ENCODE measurements at places on chromosomes 12 and 14.

- no peaks in the 10 kb centered on the region for H3K36me3 ChIP-seq
- no peaks in the 10 kb centered on the region for H3K4me1 ChIP-seq
- DNase-seq: no peak
- peaks cover 6% of the 10 kb centered on the region for H3K27me3 ChIP-seq
- H3K4me3 ChIP-seq: no peak overlapping the region
- no peak overlapping the region for H3K27ac ChIP-seq
Observed at GRCh38 chr12:58285551-58285950, 344.2 kb downstream of the ATP23 start.

- no peak overlapping the region for H3K4me3 ChIP-seq
- DNase-seq: no peak
- no peaks in the 10 kb centered on the region for H3K27me3 ChIP-seq
- H3K4me1 ChIP-seq: peaks cover 9% of the 10 kb centered on the region
- no peaks in the 10 kb centered on the region for H3K36me3 ChIP-seq
- no peak overlapping the region for H3K27ac ChIP-seq
Observed at GRCh38 chr14:55436931-55437330, 3.5 kb downstream of the TBPL2 start.

- no peak for DNase-seq
- H3K36me3 ChIP-seq: no peaks in the 10 kb centered on the region
- no peaks in the 10 kb centered on the region for H3K4me1 ChIP-seq
- H3K4me3 ChIP-seq: no peak overlapping the region
- H3K27ac ChIP-seq: no peak overlapping the region
Observed at GRCh38 chr12:8629486-8630033, 16.9 kb upstream of the AICDA start.

- H3K27me3 ChIP-seq: no peaks in the 10 kb centered on the region
- H3K4me1 ChIP-seq: peaks cover 4% of the 10 kb centered on the region
- peaks cover 4% of the 10 kb centered on the region for H3K36me3 ChIP-seq
- no peak for DNase-seq
- H3K4me3 ChIP-seq: no peak overlapping the region
- H3K27ac ChIP-seq: no peak overlapping the region
Observed at GRCh38 chr12:45336331-45336730, 120.4 kb downstream of the ANO6 start.

- H3K27ac ChIP-seq: no peak overlapping the region
- H3K4me3 ChIP-seq: no peak overlapping the region
- H3K36me3 ChIP-seq: no peaks in the 10 kb centered on the region
- peaks cover 22% of the 10 kb centered on the region for H3K27me3 ChIP-seq
- no peaks in the 10 kb centered on the region for H3K4me1 ChIP-seq
Observed at GRCh38 chr12:97134495-97134894, 227.4 kb downstream of the NEDD1 start.

DNA sequence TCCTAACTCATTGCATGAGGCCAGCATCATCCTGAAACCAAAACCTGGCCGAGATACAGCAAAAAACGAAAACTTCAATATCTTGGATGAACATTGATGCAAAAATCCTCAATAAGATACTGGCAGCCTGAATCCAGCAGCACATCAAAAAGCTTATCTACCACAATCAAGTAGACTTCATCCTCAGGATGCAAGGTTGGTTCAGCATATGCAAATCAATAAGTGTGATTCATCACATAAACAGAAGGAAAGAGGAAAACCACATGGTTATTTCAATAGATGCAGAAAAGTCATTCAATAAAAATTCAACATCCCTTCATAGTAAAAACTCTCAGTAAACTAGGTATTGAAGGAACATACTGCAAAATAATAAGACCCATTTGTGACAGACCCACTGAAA is 56.5 kb upstream of the PPFIA2 start:
- H3K4me1 ChIP-seq: peaks cover 9% of the 10 kb centered on the region
- H3K27me3 ChIP-seq: no peaks in the 10 kb centered on the region
- H3K27ac ChIP-seq: no peak overlapping the region
- no peaks in the 10 kb centered on the region for H3K36me3 ChIP-seq

GRCh38 chr14:24894583-24895242 is 155.2 kb downstream of the STXBP6 start:
- H3K4me1 ChIP-seq: no peaks in the 10 kb centered on the region
- peaks cover 35% of the 10 kb centered on the region for H3K27me3 ChIP-seq
- no peak overlapping the region for H3K27ac ChIP-seq
- no peak for DNase-seq

DNA sequence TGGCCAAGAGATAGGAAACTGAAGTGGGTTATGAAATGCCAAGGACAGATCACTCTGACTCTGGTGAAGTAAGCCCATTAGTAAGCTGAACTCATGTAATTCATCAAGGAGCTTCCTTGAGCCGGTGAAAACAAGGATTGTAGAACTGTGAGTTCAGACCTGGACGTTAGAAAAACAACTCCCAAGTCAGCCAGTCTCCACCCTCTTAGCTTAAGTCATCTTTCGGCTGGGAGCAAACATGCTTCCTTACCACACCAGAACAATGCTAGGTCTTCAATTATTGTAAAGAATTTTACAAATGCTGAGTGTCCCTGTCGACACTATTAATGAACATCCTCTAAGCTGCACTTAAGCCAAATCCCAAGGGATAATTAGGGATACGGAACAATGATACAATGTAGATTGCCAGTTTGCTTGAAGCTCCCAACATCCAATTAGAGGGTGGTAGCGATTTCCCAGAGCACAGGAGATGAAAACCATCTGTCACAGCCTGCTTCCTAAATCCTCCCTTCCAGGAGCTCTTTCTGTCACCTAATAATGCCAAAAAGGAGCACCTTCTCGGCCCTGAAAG is 45.7 kb upstream of the VASH1 start:
- H3K4me3 ChIP-seq: no peak overlapping the region
- H3K4me1 ChIP-seq: no peaks in the 10 kb centered on the region
- DNase-seq: no peak
- no peak overlapping the region for H3K27ac ChIP-seq
- H3K27me3 ChIP-seq: peaks cover 23% of the 10 kb centered on the region
- no peaks in the 10 kb centered on the region for H3K36me3 ChIP-seq

- no peak overlapping the region for H3K27ac ChIP-seq
- no peak for DNase-seq
- peaks cover 42% of the 10 kb centered on the region for H3K36me3 ChIP-seq
Observed at GRCh38 chr12:66119870-66120241, 10.7 kb downstream of the LLPH start.

- H3K36me3 ChIP-seq: peaks cover 42% of the 10 kb centered on the region
- no peak for DNase-seq
- peaks cover 35% of the 10 kb centered on the region for H3K4me1 ChIP-seq
- H3K27ac ChIP-seq: peak overlapping the region; percentile 62
- no peaks in the 10 kb centered on the region for H3K27me3 ChIP-seq
Observed at GRCh38 chr12:104309446-104309993, 6.0 kb downstream of the EID3 start.

GRCh38 chr12:94676031-94676641 is 25.8 kb upstream of the TMCC3 start:
- DNase-seq: peak; percentile 62
- no peaks in the 10 kb centered on the region for H3K27me3 ChIP-seq
- H3K27ac ChIP-seq: peak overlapping the region; percentile 98

- H3K36me3 ChIP-seq: peaks cover 4% of the 10 kb centered on the region
- H3K27me3 ChIP-seq: no peaks in the 10 kb centered on the region
- H3K4me3 ChIP-seq: peak overlapping the region; percentile 81
Observed at GRCh38 chr12:9707864-9708808, 24.8 kb downstream of the CLECL1 start.

DNA sequence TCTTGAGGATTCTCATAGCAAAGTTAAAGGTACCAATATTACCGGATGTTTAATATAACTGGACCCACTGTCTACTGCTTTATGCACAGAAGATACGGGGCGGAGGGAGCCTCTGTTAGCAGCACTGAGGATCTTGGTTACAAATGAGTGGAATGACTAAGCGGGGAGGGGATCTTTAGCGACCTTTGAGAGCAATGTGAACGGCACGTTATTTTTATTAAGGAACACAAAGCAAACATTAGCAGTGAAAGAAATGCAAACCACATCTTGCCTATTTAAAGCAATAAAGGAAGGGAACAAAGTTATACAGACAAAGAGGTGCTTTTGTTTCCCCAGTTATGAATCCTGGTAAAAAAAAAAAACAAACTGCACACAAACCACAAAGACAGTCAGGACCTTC is 27.1 kb upstream of the PRMT8 start:
- H3K36me3 ChIP-seq: no peaks in the 10 kb centered on the region
- no peaks in the 10 kb centered on the region for H3K4me1 ChIP-seq
- H3K4me3 ChIP-seq: no peak overlapping the region
- DNase-seq: no peak
- H3K27ac ChIP-seq: no peak overlapping the region

DNA sequence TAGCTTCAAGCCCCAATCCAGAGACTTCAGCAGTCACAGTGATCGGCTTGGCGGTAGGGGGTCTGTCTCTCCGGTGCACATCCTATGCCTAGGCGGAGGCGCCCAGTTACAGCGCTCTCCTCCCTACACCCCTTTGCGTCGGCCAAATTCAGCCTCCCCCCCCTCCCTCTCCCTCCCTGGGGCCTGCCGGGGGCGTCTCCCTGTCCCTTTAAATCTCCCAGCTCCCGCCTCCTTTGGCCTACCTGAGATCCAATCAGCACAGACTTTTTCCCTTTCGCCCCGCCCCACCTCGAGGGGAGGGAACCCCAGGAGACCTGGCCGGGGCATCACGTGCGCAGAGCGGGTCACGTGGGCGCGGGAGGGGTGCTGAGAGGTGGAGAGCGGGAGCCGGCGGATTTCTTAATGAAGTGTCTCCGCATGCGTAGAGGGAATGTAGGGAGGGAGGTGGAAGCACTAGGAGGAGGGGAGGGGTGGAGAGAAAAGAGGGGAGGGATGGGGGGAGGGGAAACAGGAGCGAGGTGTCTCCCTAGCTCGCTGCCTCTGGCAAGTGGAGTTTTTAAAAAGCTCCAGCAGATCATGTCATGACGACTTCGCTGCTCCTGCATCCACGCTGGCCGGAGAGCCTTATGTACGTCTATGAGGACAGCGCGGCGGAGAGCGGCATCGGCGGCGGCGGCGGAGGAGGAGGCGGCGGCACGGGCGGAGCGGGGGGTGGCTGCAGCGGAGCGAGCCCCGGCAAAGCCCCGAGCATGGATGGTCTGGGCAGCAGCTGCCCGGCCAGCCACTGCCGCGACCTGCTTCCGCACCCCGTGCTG is at the start of gene HOXC13:
Gene HOXC13, plus strand, starts transcription at position 506 of the 815 bp plus-strand sequence. Its CDS starts 76 bp downstream, at position 582.
- H3K27me3 ChIP-seq: peaks cover 92% of the 10 kb centered on the region
- H3K4me3 ChIP-seq: no peak within 1 kb of the TSS
- no peak for DNase-seq
- H3K27ac ChIP-seq: no peak within 1 kb of the TSS

- H3K4me3 ChIP-seq: peak overlapping the region; percentile 89
- DNase-seq: no peak
- H3K27me3 ChIP-seq: no peaks in the 10 kb centered on the region
- H3K27ac ChIP-seq: peak overlapping the region; percentile 80
- peaks cover 7% of the 10 kb centered on the region for H3K36me3 ChIP-seq
Observed at GRCh38 chr14:50533241-50533705, 904 bp upstream of the MAP4K5 start.

GRCh38 chr14:92652413-92653151 is 95.8 kb downstream of the LGMN start:
- no peak for DNase-seq
- peak overlapping the region; percentile 76 for H3K4me3 ChIP-seq
- H3K4me1 ChIP-seq: peaks cover 79% of the 10 kb centered on the region
- H3K27me3 ChIP-seq: no peaks in the 10 kb centered on the region

DNA sequence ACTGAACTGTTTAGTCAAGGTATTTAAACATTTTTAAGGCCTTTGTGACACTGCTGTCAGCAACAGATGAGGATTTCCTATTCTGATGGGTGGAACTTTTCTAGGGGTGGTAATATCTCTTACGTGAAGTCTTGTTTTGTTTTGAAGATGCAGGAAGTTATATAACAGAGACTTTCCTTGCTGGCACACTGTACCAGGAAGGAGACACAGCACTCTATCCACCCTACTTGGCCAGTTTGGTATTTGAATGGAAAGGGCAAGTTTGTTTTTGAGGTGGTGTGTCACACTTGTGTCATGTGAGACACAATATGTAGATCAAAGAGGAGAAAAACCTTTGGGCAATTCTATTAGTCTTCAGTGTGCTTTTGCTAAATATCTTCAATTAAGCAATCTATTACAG is 51.6 kb upstream of the SRP54 start:
- peak overlapping the region; percentile 67 for H3K4me3 ChIP-seq
- H3K27me3 ChIP-seq: no peaks in the 10 kb centered on the region
- H3K4me1 ChIP-seq: peaks cover 15% of the 10 kb centered on the region
- H3K36me3 ChIP-seq: peaks cover 6% of the 10 kb centered on the region
- peak overlapping the region; percentile 94 for H3K27ac ChIP-seq
- DNase-seq: peak; percentile 35

DNA sequence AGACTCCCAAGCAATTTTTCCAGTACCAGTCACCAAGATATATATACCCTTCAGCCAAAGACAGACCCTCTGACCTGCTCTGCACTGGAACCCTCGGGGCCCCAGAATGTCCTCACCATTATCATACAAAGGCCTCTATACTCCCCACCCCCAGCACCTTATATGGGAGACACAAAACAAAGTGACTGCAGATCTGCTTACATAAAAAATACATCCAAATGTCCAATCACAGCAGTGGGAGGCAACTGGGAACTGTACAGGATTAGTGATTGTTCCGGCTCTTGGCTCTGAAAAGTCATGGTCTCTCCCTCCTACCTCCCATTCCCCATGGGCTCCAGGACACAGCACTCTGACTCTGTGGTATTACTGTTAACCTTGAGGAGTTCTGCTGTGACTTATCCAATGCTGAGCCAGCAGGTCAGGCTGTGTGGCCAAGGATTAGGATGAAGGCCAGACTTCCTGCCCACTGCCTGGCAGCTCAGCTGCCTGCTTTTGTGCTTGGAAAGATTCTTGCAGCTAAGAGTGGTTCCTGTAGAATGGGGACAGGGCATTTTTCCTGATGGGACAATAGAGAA is 13.7 kb downstream of the OXA1L start:
- no peak overlapping the region for H3K27ac ChIP-seq
- no peak overlapping the region for H3K4me3 ChIP-seq
- H3K36me3 ChIP-seq: peaks cover 6% of the 10 kb centered on the region

- H3K36me3 ChIP-seq: no peaks in the 10 kb centered on the region
- H3K4me3 ChIP-seq: no peak overlapping the region
- H3K27ac ChIP-seq: no peak overlapping the region
Observed at GRCh38 chr14:23217032-23218020, 20.4 kb upstream of the RNF212B start.

- H3K36me3 ChIP-seq: no peaks in the 10 kb centered on the region
- no peak overlapping the region for H3K27ac ChIP-seq
- H3K27me3 ChIP-seq: peaks cover 6% of the 10 kb centered on the region
- no peak for DNase-seq
- no peak overlapping the region for H3K4me3 ChIP-seq
Observed at GRCh38 chr12:124610021-124610612, 42.7 kb upstream of the NCOR2 start.

- peaks cover 8% of the 10 kb centered on the region for H3K4me1 ChIP-seq
- H3K27me3 ChIP-seq: no peaks in the 10 kb centered on the region
- H3K36me3 ChIP-seq: peaks cover 80% of the 10 kb centered on the region
- peak; percentile 93 for DNase-seq
- H3K4me3 ChIP-seq: peak overlapping the region; percentile 36
Observed at GRCh38 chr12:121776190-121777098, 17.0 kb downstream of the RHOF start.

GRCh38 chr14:34172550-34173368 is 221.9 kb upstream of the EGLN3 start:
- DNase-seq: no peak
- H3K27ac ChIP-seq: no peak overlapping the region
- H3K27me3 ChIP-seq: no peaks in the 10 kb centered on the region
- H3K4me1 ChIP-seq: no peaks in the 10 kb centered on the region
- H3K4me3 ChIP-seq: no peak overlapping the region

GRCh38 chr12:20024194-20024593 is 344.1 kb upstream of the PDE3A start:
- no peak overlapping the region for H3K27ac ChIP-seq
- H3K4me1 ChIP-seq: no peaks in the 10 kb centered on the region
- no peaks in the 10 kb centered on the region for H3K27me3 ChIP-seq
- H3K4me3 ChIP-seq: no peak overlapping the region
- H3K36me3 ChIP-seq: no peaks in the 10 kb centered on the region
